ENCODE measurements at places on chromosomes 1 and 21.

GRCh38 chr21:34950980-34951379 is 98.1 kb downstream of the RUNX1 start:
- no peak for DNase-seq

DNA sequence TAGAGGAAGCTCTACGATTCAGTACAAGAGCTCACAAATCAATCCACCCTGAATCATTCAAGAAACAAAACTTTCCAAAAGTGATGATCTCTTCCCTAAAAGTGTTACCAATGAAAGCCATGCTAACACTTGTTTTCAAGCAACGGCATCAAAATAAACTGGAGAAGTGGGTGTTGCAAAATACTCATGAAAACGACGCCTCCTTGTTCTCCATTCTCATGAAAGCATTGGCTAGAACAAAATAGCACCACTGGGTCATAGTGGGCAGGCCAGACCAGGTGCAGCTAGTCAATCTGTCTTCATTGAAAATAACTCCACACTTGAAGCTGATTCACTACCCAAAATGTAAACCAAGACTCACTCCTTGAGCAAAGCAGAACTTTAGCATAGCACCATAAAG is 4.3 kb downstream of the TIAM1 start:
- no peak for DNase-seq

GRCh38 chr1:48285525-48285924 is 63.0 kb downstream of the SLC5A9 start:
- DNase-seq, result no peak

DNA sequence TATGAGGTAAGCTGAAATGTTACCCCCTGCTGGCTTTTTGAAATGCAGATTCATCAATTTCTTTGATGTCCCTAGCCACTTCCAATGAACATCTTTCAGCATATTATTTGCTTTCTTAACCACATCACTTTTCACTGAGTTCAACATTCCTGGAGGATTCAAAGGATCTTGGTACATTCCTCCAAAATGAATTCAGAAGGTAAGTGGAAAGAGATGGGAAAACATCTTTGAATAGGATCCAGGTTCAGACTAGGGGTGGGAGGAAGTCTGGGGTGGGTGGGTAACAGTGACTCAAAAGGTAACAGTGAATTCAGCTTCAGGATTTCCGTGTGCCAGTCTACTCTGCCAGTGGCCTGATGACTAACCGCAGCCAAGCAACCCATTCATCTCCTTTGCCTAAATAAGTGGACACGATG is 180.7 kb downstream of the ZC3H11B start:
- DNase-seq, result no peak

- DNase-seq, result no peak
These were observed 76.0 kb downstream of the GLIS1 start for GRCh38 chr1:53662951-53663350.

DNA sequence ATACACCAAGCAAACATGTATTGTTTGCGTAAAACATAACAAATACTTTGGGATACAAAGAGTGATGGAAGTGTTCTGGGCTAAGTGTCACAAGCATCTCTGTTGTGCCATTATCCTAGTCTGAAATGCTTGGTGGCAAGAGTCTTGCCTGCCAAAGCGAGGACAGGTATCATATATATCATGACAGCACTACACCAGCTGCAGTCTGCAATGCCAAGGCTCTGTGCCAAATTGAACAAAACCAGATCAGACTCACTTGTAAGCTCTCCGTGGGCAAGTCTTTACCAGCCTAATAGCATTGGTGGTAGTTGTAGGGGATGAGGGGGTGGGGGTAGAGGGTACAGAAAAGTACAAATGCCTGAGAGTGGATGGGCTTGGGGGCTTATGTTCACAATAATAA is 119.2 kb downstream of the RWDD3 start:
- no peak for DNase-seq

All from ovary (tissue), 10 donors.